ENCODE measurements at places on chromosomes 5 and 9. TPM values are rescaled to one million over a fixed set of nuclear protein-coding genes. Genes with fewer than 3 reads are reported as not detected.

The SLC6A18 gene
- total RNA-seq, result not detected

The SYK gene
- 15.2 TPM for total RNA-seq

The BNC2 gene
- under 0.01 TPM for total RNA-seq

The MARVELD2 gene
- 24.8 TPM for total RNA-seq

The GABBR2 gene
- total RNA-seq, result not detected

The SOHLH1 gene
- not detected for total RNA-seq

The TAF11L10 gene
- total RNA-seq, result not detected

The FAM200C gene
- total RNA-seq, result 2.6 TPM

The EGR1 gene
- total RNA-seq, result 5.1 TPM

The FCN1 gene
- total RNA-seq, result not detected

The CACNA1B gene
- not detected for total RNA-seq

The IL4 gene
- total RNA-seq, result not detected

The TMEM252 gene
- not detected for total RNA-seq

The LCN9 gene
- total RNA-seq, result not detected

The ADGRD2 gene
- not detected for total RNA-seq

The GABRA6 gene
- not detected for total RNA-seq

The SMIM3 gene
- total RNA-seq, result 7.0 TPM

The GZMA gene
- not detected for total RNA-seq

The RETREG1 gene
- 24.3 TPM for total RNA-seq

The GFI1B gene
- total RNA-seq, result not detected

The ZDHHC11 gene
- total RNA-seq, result 0.72 TPM

The CD274 gene
- 15.2 TPM for total RNA-seq

The RNF20 gene
- 22.0 TPM for total RNA-seq

The DCAF12 gene
- 23.0 TPM for total RNA-seq

The EMB gene
- total RNA-seq, result 42.6 TPM

The ZDHHC11B gene
- total RNA-seq, result 0.24 TPM

The IL33 gene
- total RNA-seq, result 3.6 TPM

The PCDHGA8 gene
- 0.21 TPM for total RNA-seq

The DND1 gene
- not detected for total RNA-seq

The TBC1D2 gene
- total RNA-seq, result 74.5 TPM

The STPG3 gene
- total RNA-seq, result not detected

The SURF2 gene
- 72.9 TPM for total RNA-seq

The EPB41L4B gene
- 31.5 TPM for total RNA-seq

The NR2F1-AS1 gene
- total RNA-seq, result under 0.01 TPM

The SPINK7 gene
- 4.3 TPM for total RNA-seq

The FGF10 gene
- not detected for total RNA-seq

The PHF24 gene
- total RNA-seq, result 0.48 TPM

The TTC33 gene
- total RNA-seq, result 8.4 TPM

The FAM240B gene
- total RNA-seq, result not detected

The FAM153A gene
- total RNA-seq, result 1.3 TPM

The ABO gene
- total RNA-seq, result under 0.01 TPM

The SPATA31D4 gene
- total RNA-seq, result not detected

The RAPGEF6 gene
- total RNA-seq, result 14.0 TPM

The NUTM2F gene
- total RNA-seq, result not detected

The OTULIN gene
- total RNA-seq, result 36.7 TPM

The EFNA5 gene
- 7.7 TPM for total RNA-seq

The PCDHB3 gene
- total RNA-seq, result 0.48 TPM

All from tracheal epithelial cell (primary cell).